ENCODE measurements at places on chromosomes 1 and 21.

DNA sequence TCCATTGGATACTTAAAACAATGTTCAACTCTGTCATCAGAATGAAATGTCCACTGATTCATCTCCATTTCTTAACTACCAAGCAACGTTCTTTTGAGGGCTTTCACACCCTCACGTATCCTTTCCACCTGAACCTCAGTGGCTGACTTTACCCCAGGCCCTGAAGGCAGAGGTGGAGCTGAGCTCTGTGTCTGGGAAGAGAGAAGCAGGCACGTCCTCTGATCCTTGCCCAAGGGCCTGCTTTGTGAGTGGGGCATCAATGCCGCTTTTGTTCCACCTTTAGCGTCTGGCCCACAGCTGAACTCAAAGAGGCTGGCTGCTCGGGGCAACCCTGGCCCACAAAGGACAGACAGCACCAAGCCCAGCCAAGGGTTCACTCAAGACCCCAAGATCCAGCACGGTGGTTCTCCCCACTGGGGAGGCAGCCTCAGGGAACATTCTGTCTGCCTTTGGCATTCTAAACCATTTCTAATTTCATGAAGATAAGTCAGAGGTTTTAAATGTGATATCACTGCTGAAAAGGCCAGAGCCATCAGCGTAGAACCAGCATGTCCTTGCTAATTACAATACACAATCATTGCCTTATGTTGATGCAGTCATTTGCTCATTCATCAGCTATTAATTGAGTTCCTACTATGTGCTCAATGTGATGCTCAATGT, 126.0 kb upstream of the UBE2U start:
- DNase-seq, result no peak

GRCh38 chr1:167584581-167584980, 31.0 kb upstream of the CREG1 start:
- no peak for DNase-seq

GRCh38 chr1:34263406-34263805, 86.7 kb downstream of the C1orf94 start:
- no peak for DNase-seq

- no peak for DNase-seq
Observed at GRCh38 chr1:109266965-109267364, 16.0 kb downstream of the PSRC1 start.

GRCh38 chr21:37358397-37358796, 8.2 kb upstream of the DYRK1A start:
- DNase-seq, result no peak

DNA sequence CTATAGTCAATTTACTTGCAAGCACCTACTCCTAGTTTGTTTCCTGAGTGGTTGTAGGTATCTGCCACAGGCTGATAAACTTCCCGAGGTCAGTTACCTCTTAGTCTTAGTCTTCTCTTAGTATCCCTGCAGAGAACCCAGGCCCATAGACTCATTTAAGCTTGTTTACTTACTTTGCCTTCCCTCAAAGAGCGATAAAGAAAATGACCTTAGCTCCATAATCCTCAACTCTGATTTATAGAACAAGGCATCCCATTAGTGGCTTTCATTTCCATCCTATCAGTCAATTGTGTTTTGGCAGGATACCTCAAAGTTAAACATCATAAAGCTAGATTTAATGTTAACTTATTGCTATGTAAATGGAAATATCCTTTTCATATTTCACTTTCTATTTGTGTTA, 119.7 kb downstream of the UCHL5 start:
- no peak for DNase-seq

GRCh38 chr1:67919274-67920072, 86.2 kb upstream of the GNG12 start:
- DNase-seq, result no peak

GRCh38 chr1:204376465-204376864, 16.7 kb upstream of the PLEKHA6 start:
- DNase-seq, result no peak

GRCh38 chr1:17404820-17405219, 32.8 kb downstream of the PADI6 start:
- DNase-seq, result no peak

- no peak for DNase-seq
Observed at GRCh38 chr21:24671901-24672300, 935.4 kb downstream of the MRPL39 start.

DNA sequence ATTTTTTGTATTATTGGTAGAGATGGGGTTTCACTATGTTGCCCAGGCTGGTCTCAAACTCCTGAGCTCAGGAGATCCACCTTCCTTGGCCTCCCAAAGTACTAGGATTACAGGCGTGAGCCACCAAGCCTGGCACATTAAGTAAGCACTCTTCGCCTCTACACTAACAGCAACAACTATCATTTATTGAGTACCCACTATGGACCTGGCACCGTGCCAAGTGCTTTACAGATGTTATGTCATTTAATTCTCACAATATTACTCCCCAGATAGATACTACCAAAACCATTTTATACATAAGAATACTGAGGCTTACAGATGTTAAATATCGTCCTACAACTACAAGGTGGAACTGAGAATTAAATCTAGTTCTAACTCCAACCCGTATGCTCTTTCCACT, 50.1 kb downstream of the TUT4 start:
- DNase-seq, result no peak

DNA sequence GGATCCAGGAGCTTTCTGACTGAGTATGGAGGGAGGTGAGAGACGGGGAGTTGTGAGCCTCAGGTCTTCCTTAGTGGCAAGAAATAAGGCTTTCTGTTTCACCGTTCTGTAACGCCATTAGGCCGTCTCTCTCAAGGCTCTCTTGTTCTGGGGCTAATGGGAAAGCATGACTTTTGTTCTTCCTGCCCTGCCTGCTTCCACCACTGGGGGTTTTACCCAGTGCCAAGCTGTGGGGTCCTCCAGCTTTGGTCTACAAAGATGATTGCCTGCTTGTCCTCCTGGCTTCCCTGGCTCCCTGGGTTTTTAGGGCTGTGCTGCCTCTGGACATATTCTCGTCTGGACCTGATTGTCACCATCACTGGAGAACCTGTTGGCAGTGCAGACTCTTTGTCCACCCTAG, 74.8 kb upstream of the TINAGL1 start:
- no peak for DNase-seq

GRCh38 chr1:228376262-228376628, 30.4 kb downstream of the TRIM11 start:
- DNase-seq, result no peak

DNA sequence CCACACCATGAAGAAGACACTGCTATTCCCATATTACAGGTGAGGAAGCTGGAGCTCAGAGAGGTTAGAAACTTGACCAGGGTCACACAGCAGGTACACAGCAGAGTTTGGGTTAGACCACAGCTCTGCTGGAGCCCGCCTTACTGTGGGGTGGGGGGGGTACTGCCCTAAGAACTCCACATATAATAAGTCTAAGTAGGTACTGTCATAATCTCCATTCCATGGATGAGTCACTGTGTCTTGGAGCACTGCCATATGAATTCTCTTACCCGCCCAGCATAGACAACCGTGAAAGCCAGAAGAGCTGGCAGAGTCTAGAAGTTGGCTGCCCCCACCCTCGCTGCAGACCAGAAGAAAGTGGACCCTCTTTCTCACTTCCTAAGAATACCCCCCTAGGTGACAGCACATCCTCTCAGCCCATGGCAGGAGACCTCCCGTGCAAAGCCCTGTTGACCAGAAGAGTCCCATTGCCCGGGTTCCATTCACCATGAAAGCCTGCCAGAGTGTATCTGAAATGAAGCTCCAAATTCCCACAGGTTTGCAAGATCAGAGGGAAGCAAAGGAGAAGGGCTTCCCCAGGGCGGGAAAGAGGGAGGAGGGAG, 5.2 kb upstream of the PLA2G2D start:
- DNase-seq, result no peak

DNA sequence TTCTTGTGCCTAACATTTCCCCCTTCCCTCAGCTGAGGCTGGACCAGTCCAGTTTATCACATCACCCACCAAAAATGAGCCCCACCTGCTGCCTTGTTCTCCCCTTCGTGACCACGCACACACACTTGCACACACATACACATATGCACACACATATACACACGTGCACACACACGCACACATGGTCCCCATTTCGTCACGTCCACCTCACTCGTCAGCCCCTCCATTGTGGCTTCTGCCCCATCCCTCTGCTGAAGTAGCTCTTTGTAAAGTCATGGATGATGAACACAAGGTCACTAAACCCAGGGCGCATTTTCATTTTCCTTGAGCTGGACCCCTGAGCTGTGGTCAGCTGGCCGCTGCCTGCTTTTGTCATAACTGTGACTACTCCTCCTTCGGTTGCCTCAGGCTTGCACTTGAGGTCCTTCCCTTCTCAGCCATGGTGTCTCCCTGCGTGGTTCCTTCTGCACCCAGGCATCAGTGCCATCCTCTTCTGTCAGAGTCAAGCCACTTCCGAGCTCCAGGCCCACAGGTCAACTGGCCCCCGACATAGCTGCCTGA, 93.8 kb downstream of the SYT2 start:
- DNase-seq, result no peak

All from activated T-cell treated with anti-CD3 and anti-CD28 coated beads, Interleukin-2, amount 50 U/mL, for 4 hours (primary cell).